ENCODE measurements at places on chromosomes 13 and 19. TPM values are rescaled to one million over a fixed set of nuclear protein-coding genes. Genes with fewer than 3 reads are reported as not detected.

- DNase-seq: no peak
These were observed 220.7 kb upstream of the RXFP2 start for GRCh38 chr13:31518645-31519044.

- DNase-seq: no peak
These were observed 10.4 kb upstream of the ZNF586 start for GRCh38 chr19:57759096-57759495.

- no peak for DNase-seq
These were observed 3.3 kb downstream of the EEF2 start for GRCh38 chr19:3981736-3982681.

GRCh38 chr13:43986421-43986981, 106.8 kb downstream of the LACC1 start:
- DNase-seq: no peak

DNA sequence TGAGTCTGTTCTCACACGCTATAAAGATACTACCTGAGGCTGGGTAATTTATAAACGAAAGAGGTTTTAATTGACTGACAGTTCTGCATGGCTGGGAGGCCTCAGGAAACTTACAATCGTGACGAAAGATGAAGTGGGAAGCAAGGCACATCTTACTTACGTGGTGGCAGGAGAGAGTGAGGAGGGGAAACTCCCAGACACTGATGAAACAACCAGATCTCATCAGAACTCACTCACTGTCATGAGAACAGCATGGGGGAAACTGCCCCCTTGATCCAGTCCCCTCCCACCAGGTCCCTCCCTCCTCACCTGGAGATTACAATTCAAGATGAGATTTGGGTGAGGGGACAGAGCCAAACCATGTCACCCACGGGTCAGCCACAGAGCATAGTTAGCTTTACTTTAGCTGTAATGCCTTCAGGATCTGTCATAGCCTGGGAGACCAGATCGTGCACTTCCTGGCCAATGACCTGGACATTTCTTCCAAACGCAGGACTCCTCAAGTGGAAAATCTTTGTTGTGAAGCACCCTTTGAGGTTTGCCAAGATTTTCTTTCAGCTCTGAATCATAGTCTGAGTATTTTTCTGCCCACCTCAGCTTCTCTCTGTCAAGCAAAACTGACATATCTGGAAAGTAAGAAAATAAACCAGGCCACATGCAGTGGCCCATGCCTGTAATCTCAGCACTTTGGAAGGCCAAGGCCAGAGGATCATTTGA, 25.2 kb upstream of the HIF3A start:
- peak; percentile 99 for DNase-seq

DNA sequence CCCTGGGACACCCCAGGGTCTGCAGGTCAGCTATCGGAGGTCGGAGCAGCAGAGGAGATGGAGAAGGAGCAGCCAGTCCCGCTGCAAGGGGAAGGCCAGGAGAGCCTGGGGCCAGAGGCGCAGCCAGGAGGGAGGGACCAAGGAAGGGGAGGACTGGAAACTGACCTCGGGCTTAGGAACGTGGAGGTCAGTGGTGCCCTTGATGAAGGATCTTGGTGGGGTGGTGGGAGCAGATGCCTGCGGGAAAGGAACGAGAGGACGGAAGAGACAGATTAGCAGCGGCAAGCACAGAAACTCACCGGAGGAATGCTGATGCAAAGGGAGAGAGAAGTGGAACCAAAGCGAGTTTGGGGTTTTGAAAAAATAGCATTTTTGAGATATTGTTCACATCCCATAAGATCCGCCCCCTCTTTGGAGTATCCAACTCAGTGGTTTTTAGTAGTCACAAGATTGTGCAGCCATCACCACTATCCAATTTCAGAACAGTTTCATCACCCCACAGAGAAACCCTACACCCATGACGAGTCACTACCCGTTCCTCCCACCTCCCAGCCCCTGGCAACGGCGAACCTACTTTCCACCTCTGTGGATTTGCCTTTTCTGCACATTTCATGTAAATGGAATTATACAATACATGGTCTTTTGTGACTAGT, 22.1 kb downstream of the PLEKHF1 start:
- peak; percentile 89 for DNase-seq

DNA sequence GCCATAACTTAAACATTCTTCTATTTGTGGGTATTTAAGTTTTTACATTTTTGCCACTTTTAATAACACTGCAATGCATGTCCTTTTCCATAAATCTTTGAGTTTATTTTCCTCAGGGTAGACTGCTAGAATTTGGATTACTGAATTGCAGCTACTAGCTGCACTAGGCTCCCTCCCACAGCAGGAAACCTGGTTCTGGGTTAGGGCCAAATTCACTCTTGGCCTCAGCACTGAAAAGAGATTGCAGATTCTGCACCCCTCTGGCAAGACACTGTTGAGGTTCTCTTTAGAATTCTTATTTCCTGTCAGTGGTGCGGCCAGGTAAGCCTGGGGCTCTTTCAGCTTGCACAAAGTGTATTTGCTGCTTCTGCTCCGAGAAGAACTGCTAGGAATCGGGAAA, 155.7 kb downstream of the ENOX1 start:
- no peak for DNase-seq

- DNase-seq: no peak
These were observed 3.3 kb upstream of the ZNF552 start for GRCh38 chr19:57817976-57818375.

DNA sequence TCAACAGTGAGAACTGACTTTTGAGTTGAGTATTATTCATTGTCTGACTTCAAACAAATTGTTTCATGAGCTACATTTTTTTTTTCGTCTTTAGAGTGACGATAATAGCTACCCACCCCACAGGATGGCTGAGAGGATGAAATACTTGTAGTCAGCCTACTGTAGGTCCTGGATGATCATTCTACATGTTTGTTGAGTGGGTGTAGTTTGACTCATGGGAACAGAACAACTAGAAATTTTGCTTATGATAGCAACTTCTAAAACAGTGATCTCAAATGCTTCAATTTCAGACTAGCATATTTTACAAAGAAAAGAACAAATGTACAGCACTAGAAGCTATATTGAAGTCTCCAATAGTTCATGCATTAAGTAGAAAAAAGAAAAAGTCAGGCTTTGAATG, 651.8 kb downstream of the PCDH9 start:
- DNase-seq: no peak

- no peak for DNase-seq
These were observed 2.2 kb downstream of the ANKRD10 start for GRCh38 chr13:110912651-110913051.

- no peak for DNase-seq
These were observed 4.3 kb downstream of the KIRREL2 start for GRCh38 chr19:35860818-35861639.

DNA sequence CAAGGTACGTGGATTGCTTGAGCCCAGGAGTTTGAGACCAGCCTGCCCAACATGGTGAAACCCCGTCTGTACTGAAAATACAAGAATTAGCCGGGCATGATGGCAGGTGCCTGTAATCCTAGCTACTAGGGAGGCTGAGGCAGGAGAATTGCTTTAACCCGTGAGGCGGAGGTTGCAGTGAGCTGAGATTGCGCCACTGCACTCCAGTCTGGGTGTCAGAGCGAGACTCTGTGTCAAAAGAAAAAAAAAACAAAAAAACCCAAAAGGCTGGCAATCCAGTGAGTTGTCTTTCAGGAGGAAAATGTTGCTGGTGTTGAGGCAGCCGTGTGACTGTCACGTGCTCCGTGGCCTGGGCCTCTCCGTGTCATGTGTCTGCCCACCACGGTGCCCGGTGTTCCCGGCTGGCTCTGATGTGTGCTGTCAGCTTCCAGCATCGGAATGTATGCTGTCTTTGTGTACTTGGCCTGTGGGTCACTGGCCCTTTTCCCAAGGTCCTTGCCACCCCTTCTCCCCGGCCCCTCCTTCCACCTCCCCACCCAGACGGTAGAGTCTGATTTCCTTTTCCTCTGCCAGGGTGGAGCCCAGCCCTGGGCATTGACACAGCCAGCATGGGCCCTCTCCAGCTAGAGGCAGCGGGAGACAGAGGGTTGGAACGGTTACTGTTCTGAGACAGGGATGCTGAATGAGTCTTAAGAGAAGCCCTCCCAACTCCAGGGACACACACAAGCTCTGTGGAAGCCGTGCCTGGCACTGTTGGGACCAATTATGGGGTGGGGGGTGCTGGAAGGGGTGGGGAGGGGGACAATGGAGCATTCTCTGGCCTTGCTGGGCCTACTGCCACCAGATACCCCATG, 7.2 kb upstream of the TUBB4A start:
- DNase-seq: no peak

DNA sequence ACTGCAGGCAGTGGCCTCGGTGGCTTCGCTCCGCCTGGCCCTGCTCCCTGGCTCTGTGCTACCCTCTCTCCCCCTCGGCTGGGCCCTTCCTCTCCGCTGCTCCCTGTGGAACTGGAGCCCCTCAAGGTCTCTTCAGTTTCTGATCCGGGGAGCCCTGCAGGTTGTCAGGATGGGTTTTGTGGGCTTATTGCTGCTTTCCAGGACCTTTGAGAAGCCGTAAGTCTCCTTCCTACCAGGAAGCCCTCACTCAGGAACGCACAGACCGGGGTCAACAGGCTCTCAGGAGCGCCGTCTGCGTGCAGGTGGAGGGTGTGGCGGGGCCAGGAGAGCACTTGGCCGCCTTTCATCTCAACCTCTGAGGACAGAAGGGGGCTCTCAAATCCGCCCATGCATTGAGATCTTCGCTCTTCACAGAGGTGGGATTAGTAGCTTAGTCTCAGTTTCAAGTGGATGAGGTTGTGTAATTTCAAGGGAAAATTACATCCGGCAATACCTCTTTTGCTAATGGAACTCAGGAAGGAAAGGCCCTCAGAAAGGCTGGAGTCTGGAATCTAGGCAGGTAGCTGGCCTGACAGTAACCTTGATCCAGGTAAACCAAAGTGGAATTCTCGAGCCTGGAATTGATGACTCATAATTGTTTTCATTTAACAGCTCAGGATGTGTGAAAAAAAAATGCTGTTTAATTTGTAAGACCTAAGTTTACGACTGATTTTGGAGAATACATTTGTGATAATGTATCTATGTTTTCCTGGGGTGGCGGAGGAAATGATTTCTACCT, 102.0 kb downstream of the ATP11A start:
- no peak for DNase-seq

- no peak for DNase-seq
These were observed 6.9 kb upstream of the AMER2 start for GRCh38 chr13:25179011-25179410.

DNA sequence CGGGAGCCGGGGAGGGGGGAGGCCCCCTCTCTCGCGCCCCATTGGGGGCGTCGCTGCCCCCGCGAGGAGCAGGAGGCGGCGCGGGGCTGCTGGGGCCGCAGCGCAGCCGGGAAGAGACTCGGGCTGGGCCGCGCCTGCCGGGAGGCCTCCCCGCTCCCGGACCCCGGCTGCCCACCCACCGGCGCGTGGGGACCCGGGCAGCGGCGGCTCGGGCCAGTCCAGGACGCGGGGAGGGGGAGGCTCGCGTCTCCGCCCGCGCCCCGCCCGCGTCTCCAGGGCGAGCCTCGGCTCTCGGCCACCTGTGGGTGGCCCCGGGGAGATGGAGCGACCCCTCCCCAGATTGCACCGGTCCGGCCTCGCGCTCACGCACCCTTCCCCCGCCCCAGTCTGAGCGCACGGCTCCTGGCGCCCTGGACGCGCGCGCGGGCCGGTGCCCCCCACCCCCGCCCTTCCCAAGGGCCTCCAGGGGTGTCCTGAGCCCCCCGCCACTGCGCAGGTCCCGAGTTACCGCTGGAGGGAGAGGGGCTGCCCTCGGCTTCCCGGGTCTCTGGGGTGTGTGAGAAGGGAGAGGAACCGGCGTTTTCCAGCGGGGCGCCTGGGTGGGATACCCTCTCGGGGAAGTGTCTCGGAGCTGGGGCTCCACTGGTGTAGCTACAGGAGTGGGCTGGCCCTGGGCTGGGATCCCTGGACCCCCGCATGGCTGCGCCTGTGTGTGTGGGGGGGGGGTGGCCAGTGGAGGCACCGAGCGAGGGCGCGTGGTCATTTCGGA, 645 bp downstream of the PALM start:
- no peak for DNase-seq

DNA sequence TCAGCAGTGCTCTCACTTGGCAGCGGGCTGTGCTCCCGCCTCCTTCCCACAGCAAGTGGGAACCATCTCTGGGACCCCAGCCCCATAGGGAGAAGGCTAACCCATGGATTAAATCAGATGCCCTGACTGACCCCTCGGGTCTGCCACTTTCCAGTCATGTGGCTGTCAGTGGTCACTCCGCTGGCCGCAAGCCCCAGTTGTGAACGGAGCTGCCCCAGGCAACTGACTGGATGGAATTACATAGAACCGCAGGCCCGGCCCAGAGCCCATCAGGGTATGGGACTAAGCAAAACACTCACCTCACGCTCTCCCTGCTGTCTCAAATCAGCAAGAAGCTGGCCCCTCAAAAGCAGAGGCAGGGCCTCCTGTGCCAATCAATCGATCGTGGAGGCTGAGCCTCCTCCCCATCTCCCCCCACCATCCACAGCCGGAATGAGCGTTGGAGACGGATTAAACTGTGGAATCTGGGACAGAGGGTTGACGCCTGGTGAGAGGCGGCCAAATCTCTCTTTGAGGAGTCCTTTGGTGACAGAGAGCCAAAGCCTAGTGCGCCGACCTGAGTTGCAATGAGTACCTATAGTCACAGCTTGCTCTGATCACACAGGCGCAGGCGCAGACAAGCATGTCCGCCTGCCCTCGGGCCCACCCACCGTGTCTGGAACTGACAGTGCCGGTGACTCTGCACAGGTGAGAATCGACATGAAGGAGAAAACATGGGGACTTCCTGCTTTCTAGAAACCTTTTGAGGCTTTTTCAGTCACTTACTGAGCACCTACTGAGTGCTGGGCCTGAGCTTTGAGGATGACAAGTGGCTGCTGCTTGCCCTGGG, 38.7 kb downstream of the PBX4 start:
- no peak for DNase-seq

GRCh38 chr13:25684491-25684890, 312.7 kb downstream of the ATP8A2 start:
- DNase-seq: no peak

- no peak for DNase-seq
These were observed 2590.9 kb downstream of the PCDH9 start for GRCh38 chr13:64639206-64639605.

GRCh38 chr13:43023289-43023963, at the start of gene DNAJC15:
Gene DNAJC15, plus strand, starts transcription at chr13:43023586. Its CDS starts 41 bp downstream, at chr13:43023627.
- DNase-seq: no peak

- DNase-seq: no peak
These were observed 1445.4 kb downstream of the EFNB2 start for GRCh38 chr13:105089858-105090643.

DNA sequence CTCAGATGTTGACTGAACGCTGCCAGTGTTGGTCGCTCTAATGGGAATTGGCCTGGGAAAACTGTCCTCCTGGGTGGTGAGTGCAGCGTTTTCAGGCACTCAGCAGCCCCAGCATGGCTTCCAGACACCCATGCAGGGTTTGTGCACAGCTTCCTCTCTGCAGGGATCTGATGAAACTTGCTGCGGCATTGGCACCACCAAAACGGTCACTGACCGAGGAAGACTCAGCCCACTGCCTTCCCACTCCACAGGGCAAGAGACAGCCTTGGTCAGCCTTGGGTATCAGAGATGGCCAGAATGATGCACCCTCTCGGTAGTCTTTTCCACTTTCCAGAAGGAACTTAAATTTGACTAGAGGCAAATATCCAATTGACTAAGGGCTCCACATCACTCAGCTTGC, 398.9 kb downstream of the IRS2 start:
- no peak for DNase-seq

ZNF543 gene
- 12.4 TPM for total RNA-seq

ATP4B gene
- not detected for total RNA-seq

CYSLTR2 gene
- 0.13 TPM for total RNA-seq

SLC25A41 gene
- not detected for total RNA-seq

ARHGAP33 gene
- 2.8 TPM for total RNA-seq

RXFP2 gene
- not detected for total RNA-seq

DLEU7 gene
- not detected for total RNA-seq

SLITRK5 gene
- total RNA-seq: under 0.01 TPM

CD79A gene
- 0.27 TPM for total RNA-seq

ADPRHL1 gene
- 0.84 TPM for total RNA-seq

ERICH6B gene
- total RNA-seq: not detected

SOX1 gene
- not detected for total RNA-seq

Measured in kidney epithelial cell (primary cell).